GM12892 (cell line): ENCODE measurements at places on chromosomes 1 and 21.
A peak's percentile ranks its signal among the peaks of the same experiment; 100 is the strongest.

DNA sequence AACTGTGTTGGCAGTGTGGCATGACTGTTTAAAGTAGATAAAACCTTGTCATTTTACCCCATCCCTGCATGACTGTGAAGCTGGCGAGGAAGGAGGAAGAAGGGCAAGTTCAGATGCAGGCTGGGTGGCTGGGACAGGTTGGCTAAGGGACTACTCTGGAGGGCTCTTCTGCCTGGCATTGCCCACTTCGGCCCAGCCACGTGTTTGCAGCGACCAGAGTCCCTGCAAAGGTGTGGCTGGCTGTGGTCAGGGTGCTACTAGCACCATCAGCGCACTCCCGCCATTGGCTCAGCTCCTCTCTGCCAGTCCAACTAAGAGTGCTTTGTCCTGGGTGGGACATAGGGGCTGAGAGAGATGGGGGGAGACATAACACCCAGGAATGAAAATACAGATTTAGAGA lies 7.2 kb downstream of the C1orf115 start:
- no peak for DNase-seq

GRCh38 chr21:25240974-25241373 lies 366.3 kb downstream of the MRPL39 start:
- no peak for DNase-seq

DNA sequence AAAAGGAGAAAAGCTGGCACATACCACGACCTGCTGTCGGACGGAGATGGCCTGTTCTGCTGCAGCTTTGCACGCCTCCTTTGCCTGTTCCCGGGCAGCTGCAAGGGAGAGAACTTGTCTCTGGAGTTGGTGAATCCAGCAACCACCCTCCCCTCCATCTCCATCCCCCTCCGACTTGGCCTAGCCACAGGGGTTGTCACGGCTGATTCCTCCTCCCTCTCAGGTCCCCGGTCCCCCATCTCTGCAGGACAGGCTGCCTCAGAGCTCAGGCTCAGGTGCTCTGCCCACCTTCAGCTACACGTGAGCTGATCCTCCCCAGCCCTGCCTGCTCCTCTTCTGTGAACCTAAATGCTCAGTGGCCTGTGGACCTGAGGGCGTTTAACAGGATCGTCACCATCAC lies 11.1 kb upstream of the SRM start:
- no peak for DNase-seq

GRCh38 chr1:58789322-58789856 lies 5.5 kb upstream of the JUN start:
- DNase-seq: no peak

DNA sequence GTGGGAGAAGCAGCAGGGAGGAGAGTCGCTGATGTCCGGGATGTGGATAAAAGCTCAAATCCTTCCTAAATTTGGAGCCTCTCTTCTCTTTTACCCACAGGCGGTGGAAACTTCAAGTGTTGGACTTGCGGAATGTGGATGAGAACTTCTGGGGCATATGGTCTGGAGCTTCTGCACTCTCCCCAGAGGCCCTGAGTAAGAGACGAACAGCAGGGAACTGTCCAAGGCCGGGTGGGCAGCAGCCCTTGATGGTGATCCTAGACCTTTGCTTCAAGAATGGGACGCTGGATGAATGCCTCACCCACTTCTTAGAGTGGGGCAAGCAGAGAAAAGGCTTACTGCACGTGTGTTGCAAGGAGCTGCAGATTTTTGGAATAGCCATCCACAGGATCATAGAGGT lies 1.9 kb downstream of the PRAMEF12 start:
- DNase-seq: no peak

DNA sequence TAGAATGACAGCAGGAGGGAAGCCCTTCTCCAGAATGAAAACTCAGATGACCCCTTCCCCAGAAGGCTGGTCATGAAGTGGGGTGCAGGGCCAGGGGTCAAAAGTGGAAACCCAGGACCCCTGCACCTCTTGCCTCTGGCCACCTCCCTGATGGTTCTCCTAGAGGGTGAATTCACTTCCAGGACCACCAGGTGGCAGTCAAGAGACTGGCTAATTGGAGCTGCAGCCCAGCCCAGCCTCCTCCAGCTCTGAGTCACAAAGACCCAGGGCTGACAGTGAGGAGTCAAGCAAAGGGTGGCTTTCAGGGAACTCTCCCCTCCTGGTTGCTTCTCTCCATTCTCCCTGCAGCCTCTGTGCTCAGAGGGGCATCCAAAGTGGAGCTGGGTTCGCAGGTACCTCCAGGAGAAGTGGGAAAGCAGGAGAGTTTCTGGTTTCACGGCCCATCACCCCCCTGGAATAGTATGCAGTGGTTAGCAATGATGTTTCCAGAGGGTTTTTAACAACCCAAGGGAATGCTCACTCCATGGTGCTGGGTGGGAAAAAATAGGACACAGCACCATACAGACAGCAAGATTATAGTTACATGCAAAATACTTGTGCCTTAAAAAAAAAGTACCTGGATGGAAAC lies 6.1 kb upstream of the EPHB2 start:
- peak; percentile 63 for DNase-seq

DNA sequence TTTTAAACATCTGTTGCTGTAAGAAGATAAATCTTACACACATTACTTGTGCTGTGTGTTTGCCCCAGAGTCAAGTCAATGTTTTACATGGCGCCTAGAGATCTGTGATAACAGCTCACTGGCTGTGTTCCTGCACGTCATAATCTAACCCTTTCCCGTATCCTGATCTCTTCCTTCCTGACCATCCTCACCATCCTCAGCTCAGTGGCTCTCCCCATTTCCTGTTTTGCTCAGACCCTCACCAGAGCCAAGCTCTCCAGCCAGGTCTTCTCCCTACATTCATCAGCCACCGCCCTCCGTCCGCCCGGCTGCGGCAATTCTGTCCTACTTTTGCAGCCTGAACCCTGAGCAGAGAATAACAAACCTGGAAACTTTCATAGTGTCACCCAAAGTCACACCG lies 824.7 kb downstream of the USP25 start:
- DNase-seq: no peak

- no peak for DNase-seq
Observed at GRCh38 chr1:31581821-31582810, 5.8 kb downstream of the TINAGL1 start.

- no peak for DNase-seq
Observed at GRCh38 chr1:226607821-226608220, 59.3 kb downstream of the STUM start.

DNA sequence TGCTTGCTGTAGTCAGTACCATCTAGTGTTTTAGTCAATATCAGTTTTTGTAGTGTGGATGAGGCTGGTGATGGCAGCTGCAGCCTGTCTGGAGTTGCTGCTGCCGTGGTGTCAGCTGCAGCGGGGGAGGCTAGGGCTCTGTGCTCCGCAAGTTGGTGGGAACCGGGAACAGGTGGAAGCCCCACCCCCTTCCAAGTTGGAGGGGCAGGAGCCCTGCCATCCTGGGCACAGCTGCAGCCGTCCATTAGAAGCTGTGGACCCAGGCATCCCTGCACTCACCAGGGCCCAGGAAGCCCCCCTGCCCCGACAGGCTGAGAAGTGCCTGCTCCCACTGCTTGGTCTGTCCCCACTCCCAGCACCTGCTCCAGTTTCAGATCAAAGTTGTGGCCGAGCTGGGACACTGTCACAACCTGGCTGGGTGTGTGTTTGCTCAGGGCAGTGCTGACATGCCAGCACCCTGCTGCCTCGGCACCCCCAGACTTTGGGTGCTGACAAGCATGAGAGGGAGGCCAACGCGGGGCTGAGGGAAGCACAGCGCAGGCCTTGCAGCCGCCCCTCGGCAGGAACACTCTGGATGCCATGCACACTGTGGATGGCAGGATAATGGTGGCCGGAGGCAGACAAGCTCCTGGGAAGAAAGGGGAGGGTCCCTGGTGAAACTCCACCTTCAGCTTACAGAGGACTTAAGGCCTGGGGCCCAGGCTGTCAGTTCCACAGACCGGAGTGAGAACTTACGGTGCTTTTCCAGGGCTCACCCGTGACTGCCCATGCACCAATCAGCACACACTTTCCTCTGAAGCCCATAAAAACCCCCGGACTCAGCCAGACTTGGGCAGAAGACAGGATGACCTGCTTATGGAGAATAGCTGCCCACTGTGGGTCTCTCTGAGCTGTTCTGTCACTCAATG lies 86.9 kb downstream of the ADARB1 start:
- DNase-seq: no peak

DNA sequence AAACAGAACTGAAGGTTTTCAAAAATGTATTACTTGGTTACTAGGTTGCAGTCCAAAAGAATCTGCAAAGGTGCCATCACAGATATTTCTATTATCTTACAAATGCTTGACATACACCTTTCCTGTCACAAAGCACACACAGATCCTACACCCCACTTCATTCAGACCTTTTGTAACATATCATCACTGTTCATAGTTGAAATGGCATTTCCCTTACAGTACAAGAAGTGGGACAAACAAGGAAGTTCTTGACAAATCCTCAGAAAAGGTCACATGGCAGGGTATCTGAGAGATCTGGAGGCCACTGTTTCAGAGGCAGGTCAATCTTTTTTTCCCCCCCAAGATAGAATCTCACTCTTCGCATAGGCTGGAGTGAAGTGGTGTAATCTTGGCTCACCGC lies 21.3 kb downstream of the TOR1AIP2 start:
- no peak for DNase-seq

DNA sequence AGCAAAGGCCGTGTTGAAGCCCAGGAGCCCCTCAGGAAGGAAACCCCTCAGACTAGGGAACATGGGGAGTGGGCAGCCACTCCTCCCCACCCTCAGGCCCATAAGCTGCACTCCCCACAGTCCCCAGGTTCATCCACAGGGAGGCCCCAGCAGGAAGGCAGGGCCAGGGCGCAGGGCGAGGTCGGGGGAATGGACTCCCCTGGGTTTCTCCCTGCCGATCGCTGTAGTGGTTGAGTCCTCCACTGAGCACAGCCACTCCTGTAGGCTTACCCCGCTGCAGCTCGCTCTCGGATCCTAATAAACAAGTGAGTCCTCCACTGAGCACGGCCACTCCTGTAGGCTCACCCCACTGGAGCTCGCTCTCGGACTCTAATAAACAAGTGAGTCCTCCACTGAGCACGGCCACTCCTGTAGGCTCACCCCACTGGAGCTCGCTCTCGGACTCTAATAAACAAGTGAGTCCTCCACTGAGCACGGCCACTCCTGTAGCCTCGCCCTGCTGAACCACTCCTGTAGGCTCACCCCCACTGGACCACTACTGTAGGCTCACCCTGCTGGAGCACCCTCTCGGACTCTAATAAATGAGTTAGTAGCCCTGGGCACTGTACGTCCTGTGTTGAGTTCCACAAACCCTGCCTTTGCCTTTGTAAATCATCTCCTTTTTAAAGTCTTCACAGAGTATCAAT lies 16.2 kb upstream of the COL18A1 start:
- no peak for DNase-seq

DNA sequence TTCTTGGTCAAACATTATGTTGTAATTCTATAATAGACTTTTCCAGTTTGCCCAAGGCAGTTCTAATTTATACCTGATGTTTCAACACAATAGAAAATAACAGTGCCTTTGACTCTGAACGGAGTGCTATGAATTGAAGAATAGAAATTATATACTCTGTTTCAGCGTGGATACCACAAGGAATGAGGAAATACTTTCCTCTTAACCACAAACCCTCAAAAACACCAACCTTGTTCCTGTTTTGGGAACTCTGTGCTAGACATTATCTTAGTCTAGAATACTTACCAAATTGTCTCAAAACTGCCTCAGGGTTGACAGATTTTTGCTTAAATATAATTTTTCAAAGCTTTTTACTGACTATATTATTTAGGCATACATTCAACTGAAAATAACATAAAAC lies 1629.3 kb downstream of the MRPL39 start:
- DNase-seq: no peak

DNA sequence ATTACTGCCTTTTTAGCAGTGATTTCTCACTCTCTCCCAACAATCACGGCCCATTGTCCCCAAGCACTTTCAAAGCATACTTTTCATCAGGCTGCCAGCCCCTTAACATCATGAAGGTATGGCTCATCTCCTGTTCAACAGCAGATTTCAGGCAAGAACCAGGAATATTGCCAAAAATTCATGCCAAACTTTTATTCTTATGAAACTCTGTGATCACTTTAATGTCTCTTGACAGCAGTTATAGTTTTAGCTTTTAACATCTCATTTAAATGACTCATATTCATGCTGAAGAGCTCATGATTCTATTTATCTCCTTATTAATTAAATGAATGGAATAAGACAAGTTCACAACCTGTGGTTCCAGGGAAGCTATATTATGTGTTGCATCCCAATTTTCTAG lies 235.1 kb downstream of the GRIK1 start:
- DNase-seq: no peak

GRCh38 chr1:221350091-221350490 lies 391.8 kb downstream of the DUSP10 start:
- no peak for DNase-seq

DNA sequence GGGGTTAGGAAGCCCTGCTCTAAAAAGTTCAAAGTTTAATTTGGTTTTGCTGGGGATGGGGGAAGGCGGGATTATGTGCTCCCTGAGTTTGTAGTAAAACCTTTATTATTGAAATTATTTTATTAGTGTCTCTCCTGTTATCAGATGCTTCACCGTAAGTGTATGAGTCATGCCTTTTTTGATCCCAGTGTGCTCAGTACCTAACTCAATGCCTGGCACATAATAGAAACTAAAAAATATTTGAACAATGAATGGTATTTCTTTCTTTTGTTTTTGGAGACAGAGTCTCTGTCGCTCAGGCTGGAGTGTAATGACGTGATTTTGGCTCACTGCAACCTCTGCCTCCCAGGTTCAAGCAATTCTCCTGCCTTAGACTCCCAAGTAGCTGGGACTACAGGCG lies 6.4 kb downstream of the SNRPE start:
- DNase-seq: no peak

DNA sequence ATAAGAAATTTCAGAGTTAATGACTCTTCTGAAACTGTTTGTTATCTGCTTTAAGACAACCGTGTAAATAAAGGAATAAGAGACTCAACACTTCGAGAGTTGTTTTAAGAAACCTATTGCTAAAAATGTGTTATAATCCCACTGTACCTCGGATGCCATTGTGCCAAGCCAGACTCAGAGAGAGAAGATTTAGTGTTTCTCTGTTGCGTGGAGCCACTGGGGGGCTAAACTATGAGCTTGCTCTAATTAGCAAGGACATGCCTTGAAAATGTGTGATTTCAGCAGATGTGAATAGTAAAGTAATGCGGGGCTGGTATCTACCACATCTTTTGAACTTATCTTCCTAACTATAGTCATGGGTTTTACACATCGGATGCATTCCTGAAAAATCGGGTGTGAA lies 56.2 kb upstream of the TARBP1 start:
- DNase-seq: no peak
